Iris pigment epithelial cell (primary cell): ENCODE measurements at places on chromosomes 12 and 14.

GRCh38 chr12:118183711-118184110 is 47.8 kb downstream of the PEBP1 start:
- no peak for DNase-seq

GRCh38 chr14:51596488-51597117 is 55.1 kb upstream of the FRMD6 start:
- no peak for DNase-seq

GRCh38 chr12:98678236-98678945 is 33.3 kb downstream of the APAF1 start:
- DNase-seq = no peak

DNA sequence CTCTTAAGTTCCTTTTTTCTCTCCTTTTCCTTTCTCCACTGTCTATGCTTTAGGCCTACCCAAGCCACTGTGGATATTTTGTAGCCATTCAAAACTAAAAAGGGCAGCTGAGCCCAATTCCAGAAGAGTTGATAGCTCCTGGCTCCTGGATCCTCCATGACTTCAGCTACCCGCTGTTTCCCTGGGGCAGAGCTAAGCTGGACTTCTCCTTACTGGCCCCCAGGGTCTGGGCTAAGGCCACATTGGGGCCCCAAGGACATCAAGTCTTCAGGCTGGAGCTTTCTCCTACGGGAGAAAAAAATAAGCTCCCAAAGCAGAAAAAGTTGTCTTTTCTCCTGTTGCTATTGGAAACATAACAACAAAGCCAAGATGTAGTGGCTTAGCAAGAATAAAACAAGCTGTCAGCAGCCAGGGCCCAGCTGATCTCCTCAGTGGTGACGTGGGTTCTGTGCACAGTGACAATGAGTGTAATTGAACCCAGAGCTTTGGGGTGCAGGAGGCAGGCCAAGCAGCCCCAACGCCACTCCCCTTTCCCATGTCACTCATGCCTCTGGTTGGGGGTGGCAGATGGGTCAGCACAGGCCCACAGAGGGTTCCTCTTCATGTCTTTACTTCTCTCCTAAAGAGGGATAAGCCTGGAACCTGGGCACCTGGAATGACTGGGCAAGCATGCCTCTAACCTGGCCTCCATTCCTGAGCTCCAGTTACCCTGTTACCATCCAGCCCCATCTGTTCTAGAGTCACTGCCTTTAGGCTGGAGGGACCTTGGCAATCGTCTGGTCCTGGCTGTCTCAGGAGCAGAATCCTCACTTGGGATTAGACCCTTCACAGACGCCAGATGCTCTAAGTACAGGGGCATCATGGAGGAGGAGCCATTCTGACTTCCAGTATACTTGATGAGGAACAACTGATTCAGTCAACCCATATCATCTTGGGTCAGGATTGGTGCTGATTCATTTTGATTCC is 171.2 kb downstream of the ZFP36L1 start:
- DNase-seq = peak; percentile 50

GRCh38 chr12:52010152-52010622 is 3.4 kb downstream of the TAMALIN start:
- peak; percentile 65 for DNase-seq

DNA sequence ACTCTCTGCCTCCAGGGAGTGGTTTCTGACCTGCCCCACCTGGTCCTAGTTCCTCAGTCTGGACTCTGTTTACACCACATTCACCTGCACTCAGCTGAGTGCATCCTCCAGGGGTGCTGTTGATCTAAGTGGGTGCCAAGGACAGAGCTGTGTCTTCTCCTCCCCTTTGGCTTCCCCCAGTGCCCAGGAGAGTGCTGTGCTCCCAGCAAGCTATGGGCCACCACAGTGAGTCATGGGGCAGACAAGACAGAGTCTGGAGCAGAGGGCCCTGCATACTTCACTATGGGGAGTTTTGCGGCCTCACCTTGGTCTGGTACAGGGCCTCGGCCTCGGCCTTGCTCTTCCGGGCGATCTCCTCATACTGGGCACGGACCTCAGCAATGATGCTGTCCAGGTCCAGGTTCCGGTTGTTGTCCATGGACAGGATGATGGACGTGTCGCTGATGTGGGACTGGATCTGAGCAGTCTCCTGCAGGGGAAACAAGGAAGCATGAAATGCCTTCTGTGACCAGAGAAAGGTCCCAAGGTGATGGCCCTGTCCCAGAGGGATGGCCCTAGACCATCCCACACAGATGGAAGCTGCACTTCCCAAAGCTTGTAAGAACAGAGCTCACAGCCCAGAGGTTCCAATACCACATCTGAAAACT is 4.9 kb downstream of the KRT73 start:
- no peak for DNase-seq

- no peak for DNase-seq
Measured at GRCh38 chr12:131217024-131217586, 263.4 kb downstream of the ADGRD1 start.

DNA sequence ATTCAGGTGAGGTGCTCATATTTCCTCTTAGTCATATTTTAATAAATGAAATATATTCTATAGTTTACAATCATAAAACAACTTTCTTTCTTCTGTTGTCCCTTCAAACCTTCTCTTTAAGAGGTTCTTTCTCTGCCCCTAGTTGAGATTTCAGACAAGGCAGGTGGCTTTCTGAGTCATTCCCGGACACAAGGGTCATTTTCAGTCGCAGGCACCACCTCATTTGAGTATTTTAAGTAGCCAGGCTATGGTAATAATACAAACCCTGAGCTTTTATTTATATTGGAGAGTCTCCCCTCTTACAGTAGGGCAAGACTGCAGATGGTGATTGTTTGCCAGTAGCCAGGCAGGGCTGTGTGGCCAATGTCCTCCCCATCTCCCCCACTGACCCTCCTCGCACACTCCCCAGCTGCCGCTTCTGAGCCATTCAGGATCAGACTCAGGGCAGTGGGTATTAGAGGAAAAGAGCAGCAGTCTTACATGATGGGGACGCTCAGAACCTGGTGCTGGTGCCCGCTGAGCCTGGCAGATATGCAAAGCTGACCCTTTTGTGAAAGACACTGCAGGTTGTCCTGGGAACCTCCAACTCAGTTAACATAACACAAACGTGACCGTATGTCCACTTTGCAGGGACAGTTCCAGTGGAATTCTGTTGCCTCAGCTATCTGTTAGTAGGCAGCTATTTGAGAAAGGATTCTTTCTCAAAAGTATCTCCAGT is 101.1 kb upstream of the BCL2L14 start:
- no peak for DNase-seq

DNA sequence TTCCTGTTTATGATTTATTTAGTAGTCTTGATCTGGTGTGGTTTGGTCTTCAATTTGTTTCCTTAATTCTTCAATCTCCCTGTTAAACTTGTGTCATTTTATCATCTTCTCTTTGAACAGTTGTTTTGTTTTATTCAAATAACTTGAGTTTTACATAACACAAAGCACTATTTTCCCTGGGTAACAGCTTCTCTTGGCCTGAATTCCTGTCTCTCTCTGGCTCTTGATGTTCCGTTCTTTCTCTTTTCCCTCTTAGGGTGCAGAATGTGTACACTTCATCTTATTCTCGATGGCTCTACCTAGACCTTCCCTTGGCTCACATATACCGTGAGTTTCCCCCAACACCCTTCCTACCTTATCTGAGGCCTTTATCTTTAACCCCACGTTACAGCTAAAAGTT is 36.8 kb upstream of the VPS33A start:
- no peak for DNase-seq

DNA sequence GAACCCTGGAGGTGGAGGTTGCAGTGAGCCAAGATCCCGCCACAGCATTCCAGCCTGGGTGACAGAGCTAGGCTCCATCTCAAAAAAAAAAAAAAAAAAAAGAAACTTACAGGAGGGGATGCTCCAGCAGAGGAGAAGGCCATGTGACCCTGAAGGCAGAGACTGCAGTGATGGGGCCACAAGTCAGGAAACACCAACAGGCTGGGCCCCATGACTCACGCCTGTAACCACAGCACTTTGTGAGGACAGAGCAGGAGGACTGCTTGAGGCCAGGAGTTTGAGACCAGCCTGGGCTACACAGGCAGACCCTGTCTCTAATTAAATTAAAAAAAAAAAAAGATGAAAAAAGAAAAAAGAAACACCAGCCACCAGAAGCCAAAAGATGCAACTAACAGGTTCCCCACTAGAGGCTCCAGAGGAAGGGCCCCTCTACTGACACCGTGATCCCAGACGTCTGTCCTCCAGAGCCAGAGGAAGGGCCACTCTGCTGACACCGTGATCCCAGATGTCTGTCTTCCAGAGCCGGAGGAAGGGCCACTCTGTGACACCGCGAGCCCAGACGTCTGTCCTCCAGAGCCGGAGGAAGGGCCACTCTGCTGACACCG is 9.1 kb upstream of the GLT1D1 start:
- DNase-seq = no peak

DNA sequence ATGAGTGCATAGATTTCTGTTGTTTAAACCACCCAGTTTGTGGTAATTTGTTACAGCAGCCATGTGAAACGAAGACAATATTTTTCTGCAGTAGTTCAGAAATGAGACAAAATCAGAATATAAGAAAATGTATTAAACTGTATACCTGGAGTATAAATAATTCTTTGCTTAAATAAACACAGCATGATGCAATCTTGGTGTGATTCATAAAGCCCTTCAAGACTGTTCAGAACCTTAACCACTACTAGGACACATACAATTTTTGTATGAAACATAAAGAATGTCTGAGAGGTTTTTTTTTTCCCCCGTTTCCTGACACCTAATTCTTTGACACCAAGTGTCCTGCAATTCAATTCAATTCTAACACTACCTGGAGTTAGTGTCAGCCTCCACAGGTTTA is 10.5 kb downstream of the C12orf75 start:
- DNase-seq = peak; percentile 87

DNA sequence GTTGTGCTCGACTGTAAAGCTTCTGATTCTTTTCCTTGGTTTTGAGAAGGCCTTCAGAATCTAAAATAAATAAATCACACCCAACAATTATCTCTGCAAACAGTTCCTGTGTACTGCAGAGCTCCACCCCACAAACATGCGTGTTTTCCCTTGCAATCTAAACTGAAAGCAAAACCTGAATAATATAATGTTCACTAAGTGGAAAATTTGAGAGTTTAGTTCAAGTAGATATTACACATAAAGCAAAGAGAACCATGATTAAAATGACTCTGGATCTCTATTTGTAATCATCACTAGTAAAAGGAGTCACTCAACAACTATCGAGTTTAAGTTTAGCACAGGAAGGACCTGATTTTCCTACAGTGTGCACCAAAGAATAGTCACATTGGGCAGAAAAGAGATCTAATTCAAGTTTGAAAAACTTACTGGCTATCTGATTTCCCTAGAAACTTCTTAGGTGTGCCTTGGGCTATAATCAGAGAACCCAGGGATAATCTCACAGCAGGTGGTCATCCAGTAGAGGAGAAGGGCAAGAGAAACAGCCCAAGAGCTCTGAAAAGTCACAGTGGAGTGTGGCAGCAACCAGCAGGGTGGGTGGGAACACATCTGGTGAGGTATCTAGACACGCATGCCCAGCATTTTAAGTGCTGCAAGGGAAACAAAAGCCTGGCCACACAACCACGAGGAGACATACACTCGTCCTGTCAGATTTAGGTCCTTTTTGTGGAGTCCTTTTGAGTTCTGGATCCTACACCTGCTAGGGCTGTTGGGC is 25.4 kb downstream of the ATG14 start:
- no peak for DNase-seq

DNA sequence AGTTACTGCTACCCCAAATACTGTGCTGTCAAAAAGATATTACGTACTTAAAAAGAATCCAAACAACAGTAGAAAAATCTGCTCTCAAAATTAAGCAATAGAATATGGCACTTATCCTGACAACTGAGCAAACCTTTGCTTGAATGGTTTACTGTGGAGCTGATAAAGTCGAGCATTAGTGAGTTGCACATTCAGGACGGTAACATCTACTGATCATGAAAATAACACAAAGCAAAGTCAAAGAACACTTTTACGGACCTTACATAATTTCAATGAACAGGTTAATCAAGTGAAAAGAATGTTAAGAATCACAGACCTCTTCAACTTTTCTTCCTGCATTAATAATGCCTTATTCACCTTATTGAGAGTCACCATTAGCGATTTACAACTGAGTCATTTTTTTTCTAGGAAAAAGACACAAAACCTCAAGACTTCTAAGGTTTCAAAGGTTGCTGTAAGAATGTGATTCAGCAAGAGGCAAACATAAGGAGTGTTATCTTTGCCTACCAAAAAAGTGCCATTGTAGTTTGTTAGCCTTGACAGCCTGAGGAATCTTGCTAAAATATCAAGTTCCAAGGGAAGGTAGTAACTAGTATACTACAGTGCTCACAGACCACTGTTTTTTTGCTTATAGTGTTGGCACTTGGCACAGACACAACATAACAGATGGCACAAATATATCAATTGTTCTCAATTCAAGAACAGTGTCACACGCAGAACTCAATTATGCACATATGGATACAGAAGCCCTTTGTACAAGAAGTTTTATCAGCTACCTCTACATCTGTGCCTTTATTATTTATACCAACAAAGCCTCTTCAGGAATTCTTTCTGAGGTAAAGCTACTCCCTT is 334.2 kb upstream of the RPL10L start:
- no peak for DNase-seq

GRCh38 chr14:28596391-28596790 is 170.2 kb upstream of the FOXG1 start:
- DNase-seq = peak; percentile 76

GRCh38 chr12:65269603-65270002 is 8.9 kb upstream of the MSRB3 start:
- DNase-seq = peak; percentile 27

DNA sequence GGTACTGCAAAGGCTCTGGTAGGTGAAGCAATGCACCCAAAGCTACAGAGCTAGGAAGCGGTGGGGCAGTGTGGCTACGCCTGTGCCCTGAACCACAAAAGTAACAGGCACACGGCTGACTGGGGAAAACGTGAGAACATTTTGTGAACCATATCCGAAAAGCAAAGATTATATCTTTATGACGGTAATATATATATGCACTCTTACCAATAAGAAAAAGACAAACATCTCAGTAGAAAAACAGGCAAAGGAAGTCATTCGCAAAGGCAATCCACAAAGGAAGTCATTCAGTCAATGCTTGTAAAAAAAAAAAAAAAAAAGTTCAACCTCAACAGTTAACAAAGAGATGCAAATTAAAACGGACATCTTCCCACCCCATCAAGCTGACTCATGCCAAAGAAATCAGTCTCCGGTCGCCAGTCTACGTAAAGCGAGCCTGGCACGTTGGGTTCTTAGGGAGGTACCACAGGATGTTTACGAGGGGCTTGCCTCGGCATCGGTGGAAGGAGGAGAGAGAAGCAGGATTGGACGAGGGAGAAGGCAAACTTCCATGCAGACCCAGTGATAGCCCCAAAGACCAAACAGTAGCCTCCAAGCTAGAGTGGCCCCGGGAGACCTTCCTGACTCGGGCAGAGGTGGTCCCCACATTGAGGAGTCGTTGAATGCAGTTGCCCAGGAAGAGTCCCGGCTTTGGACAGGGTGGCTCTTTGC is 39.4 kb upstream of the PPP2R5C start:
- peak; percentile 69 for DNase-seq
